Kidney (tissue), 22 donors: ENCODE measurements at places on chromosomes 7 and 10.

- no peak for DNase-seq
Measured at GRCh38 chr10:109405338-109405737, 518.0 kb downstream of the XPNPEP1 start.

DNA sequence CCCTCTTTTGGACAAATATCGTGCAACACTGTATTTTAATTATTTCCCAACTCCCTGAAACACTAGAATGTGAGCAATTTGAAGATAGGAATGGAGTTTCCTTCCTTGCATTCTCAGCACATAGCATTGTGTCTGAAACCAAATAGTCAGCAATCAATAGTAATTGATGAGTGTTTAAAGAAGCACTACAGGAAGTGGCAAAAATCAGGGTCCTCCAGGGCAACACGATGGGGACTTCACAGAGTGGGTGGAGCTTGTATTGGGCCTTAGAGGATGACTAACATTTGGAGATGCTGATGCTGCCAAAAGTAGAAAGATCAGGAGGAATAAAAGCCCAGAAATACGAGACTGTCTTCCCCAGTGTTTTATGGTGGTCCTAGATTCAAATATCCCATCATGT, 94.9 kb downstream of the NPSR1 start:
- no peak for DNase-seq

- peak; percentile 31 for DNase-seq
Measured at GRCh38 chr10:83166344-83166743, 973.0 kb upstream of the GHITM start.

GRCh38 chr7:24982917-24983316, 2.9 kb upstream of the OSBPL3 start:
- no peak for DNase-seq

GRCh38 chr10:21797984-21798765, 205.4 kb downstream of the DNAJC1 start:
- DNase-seq, result no peak

GRCh38 chr10:36026656-36027390, 384.7 kb upstream of the FZD8 start:
- no peak for DNase-seq

- DNase-seq, result peak; percentile 48
Measured at GRCh38 chr7:3164380-3164792, 120.7 kb upstream of the CARD11 start.

DNA sequence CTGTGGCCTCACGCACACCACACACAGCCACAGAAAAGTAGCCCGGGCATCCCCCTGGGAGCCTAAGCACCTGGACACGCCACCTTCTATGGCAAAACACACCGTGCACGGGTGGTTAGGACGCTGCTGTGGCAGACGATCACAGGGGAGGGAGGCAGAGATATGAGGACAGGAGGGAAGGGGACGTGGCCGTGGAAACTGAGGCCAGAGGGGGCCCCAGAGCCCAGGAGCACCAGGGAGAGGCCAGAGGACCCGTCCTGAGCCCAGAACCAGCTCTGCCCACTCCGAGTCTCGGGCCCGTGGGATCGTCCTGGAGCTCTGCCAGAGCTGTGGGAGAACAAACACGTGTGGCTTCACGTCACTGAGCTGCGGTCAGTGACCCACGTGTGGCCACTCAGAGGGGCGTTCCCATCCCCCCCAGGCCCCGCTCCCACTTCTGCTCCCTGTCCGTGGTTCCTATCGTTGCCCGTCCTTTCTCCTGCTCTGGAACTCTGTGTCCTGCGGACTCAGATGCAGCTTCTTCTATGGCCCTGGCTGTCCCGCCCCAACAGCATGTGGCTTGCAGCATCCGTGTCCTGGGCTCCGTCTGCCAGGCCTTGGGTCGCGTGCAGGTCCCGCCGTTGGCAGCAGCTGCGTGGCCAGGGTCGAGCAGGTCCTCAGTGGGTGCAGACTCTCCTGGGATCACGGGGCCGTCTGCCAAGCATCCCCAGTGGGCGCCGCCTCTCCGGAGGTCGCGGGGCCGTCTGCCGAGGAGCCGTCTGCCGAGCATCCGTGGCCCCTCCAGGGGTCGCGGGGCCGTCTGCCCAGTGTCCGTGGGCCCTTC, 31.0 kb downstream of the GET4 start:
- no peak for DNase-seq

DNA sequence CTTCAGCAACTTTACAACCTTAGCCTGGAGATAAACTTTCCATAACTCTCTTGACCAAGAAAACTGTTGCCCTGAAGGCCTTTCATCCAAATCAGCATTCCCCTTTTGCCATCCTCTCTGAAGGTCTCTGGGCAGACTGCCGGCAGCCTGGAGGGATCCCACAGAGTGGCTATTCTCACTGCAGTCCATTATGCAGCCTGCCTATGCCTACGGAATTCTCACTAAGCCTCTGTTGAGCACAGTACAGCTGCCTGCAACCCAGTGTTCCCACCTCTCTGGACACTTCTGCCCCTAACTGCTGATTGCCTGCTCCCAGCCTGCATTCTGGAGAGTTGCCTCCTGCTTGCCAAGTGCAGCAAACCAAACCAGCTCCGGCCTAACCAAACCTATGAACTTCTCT, 548.9 kb upstream of the STEAP1 start:
- DNase-seq, result no peak

DNA sequence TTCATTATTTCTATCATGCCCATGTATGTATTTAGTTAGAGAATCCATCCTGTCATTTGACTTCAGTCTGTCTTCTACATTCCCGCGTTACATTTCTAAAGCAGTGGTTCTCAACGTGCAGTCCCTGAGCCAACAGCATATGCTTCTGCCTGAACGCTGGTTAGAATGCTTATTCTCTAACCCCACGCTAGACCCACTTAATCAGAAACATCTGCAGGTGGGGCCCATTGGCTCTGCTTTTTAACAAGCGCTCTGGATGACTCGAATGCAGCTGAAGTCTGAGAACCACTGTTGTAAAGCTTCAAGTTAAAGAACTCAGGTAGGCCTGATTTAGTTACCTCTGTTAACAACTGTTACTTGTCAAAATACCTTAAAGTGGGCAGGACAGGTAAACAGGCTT, 38.2 kb downstream of the NEUROD6 start:
- no peak for DNase-seq

DNA sequence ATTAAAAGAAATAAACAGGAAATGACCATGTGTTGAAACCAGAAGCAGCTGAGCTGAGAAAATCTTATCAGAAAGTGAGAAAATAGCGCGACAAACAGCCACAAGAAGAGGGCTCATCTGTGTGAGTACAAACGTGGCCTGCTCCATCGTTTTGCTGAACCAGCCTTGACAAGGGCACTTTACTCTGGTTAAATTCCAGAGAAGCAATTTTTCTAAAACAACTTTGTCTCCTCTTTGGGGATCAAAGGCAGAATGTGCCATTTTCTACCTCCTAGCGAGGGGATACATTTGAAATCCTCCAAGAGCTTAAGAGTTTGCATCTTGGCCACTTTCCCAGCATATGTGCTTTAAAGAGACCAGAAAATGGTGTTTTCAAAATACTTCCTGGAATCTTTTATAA, 51.3 kb upstream of the VIPR2 start:
- no peak for DNase-seq

GRCh38 chr7:117017017-117017451, 63.7 kb downstream of the ST7 start:
- no peak for DNase-seq

DNA sequence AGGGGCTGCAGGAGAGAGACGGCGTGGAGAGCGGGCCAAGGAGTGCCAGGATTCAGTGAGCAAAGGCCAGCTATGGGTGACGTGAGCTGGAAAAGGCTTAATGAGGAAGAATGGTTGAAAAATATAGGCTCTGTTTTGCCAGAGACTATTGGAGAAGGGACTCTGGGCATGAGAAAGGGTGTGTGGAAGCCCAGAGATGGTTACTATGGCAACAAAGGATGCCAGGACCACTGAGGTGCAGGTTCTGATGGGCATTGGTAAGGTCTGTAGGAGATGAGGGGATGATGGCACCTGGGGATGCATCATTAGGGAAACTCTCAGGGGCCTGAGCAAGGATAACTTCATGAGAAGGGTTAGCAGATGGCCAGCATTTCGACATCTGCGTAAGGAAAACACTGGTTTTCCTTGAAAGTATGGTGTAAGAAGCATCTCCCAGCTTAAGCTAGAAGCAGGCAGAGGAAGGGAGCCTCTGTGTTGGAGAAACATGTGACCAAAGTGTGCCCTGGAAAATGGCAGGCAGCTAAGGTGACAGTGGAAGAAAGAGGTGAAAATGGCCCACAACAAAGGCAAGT, 21.6 kb upstream of the FAM180A start:
- no peak for DNase-seq

- no peak for DNase-seq
Measured at GRCh38 chr10:44755481-44755880, 155.7 kb upstream of the TMEM72 start.

GRCh38 chr10:78685466-78686103, 383.2 kb upstream of the ZMIZ1 start:
- DNase-seq, result no peak

GRCh38 chr7:2510130-2510776, 9.3 kb upstream of the LFNG start:
- no peak for DNase-seq

- DNase-seq, result no peak
Measured at GRCh38 chr7:117137868-117138267, 184.6 kb downstream of the ST7 start.

GRCh38 chr10:11685787-11686218, 56.4 kb upstream of the ECHDC3 start:
- DNase-seq, result peak; percentile 67

DNA sequence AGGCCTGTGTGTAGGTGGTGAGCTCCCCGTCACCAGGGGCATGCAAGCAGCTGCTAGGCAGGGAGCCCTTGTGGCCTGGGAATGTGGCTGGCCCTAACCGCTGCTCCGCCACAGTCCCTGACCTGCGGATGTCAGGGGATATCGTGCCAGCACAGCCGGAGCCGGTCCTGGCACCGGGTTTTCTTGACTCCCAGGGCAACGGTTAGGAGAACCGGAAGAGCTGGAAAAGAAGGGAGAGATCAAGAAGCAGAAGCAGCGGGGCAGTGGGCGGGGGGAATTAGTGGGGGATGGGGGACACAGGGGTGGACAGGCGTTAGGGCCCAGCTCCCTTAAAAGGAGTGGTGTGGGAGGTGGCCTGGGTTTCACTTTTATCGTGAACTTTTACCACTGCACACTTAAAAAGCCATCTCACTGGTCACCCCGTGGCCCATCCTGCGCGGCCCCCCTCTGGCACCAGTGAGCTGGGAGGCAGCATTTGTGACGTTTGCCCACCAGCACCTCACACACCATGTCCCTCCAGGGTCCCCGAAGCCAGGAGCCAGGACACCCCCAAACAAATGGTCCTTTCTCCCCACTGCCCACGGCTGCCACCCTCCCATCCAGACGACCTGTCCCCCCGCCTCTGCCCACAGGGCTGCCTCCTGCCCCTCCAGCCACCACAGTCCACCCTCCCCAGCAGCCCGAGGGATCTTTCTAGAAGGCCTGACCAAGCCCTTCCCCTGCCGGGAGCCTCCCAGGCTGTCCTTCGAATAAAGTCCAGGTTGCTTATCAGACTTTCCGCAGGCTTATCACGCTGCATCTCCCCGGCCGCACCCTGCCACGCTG, 1.8 kb upstream of the MICALL2 start:
- peak; percentile 63 for DNase-seq

DNA sequence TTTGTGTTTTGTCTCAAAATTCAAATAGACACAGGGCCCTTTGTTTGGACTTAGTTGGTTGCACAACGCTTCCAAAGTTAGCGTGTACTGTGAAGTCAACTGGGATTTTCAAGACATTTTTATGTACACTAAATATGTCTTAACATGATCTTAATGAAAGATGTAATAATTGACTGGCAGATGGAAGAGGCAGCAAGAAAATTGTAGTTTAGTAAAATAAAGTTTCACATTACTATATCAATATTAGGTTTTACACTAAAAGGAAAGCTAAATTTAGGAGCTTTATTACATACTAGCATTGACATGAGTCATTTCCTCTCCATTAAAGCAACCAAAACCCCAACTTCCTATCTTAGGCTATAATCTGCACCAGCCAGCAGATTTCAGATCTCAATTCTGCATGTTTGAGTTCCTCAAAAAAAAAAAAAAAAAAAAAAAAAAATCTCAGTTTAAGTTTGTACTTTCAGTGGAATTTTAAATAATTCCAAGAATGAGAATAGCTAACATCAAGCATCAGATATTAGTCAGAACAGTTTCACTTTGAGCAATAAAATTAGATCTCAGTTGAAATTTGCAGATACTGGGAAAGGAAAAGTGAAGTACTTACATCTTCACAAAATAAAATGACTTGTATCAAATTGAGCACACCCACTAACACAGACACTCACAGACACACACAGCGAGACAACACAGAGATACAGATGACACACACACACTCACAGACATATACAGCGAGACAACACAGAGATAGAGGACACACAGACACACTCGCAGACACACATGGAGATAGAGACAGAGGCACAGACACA, 346.6 kb upstream of the KLF6 start:
- no peak for DNase-seq

GRCh38 chr7:142892951-142893350, 7.4 kb upstream of the TRPV6 start:
- DNase-seq, result no peak

DNA sequence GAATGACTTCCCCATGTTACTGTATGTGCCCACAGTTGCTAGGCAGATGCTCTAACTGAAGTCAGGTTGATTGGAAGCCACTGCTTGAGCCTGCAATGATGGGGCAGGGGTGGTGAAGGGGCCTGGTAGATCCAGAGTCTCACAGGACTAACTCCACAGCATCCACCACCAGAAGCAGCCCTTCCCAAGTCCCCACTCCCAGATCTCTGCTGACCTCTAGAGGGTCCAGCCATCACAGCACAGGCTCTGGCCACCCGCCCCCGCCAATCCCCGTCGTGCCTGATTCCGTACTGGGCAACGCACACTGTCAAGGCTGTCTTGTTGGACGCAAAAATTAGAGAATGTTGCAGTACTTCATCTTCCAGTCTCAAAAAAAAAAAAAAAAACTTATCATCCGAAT, 136.8 kb upstream of the PDE1C start:
- peak; percentile 48 for DNase-seq

DNA sequence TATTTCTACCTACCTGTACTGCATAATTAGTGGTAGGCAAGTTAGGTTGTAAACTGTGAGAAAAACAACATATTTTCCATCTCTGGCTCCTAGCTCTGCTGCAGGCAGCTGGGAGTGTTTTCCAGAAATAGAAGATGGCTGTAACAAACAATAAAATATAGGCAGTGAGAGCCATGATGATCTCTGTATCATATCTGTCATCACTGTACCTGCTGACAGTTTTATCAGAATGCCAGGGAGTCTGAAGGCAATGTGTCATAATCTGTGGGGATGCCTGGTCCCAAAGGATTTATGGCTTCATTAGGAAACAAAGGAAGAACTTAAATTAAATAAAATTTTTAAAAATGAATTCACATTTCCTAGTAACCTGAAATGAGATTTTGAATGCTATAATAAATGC, 160.9 kb upstream of the SMIM30 start:
- DNase-seq, result no peak

GRCh38 chr7:50625360-50625759, 60.2 kb upstream of the DDC start:
- no peak for DNase-seq

DNA sequence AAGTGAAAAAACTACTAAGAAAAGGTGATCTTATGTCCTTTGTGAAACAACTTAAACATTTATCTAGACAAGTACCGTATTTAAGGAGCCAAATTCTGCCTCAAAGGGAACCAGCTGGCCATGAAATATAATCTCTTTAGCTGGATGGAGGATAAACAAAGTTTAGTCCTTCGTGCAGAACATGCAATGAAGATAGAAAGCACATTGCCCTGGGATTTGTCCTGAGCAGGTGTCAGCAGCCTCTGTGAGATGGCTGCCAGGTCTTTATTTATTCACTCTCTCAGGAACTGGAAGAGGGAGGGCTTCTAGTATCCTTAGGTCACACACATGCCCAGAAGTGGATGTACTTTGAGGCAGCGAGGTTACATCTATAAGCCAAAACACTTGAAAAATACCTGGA, 57.4 kb upstream of the CASD1 start:
- DNase-seq, result peak; percentile 86

GRCh38 chr10:131876017-131876416, 24.8 kb upstream of the PPP2R2D start:
- no peak for DNase-seq
